Upper lobe of left lung (tissue), 6 donors: ENCODE measurements at places on chromosomes 11 and 22. TPM values are rescaled to one million over a fixed set of nuclear protein-coding genes. Genes with fewer than 3 reads are reported as not detected.

GRCh38 chr11:18722293-18722637 lies 3.7 kb downstream of the IGSF22 start:
- H3K27me3 ChIP-seq, result no peaks in the 10 kb centered on the region
- H3K27ac ChIP-seq, result no peak overlapping the region
- no peak for DNase-seq
- H3K36me3 ChIP-seq, result no peaks in the 10 kb centered on the region

- DNase-seq, result no peak
- H3K27ac ChIP-seq, result peak overlapping the region; percentile 87
- peaks cover 100% of the 10 kb centered on the region for H3K4me1 ChIP-seq
- no peaks in the 10 kb centered on the region for H3K36me3 ChIP-seq
Measured at GRCh38 chr22:30305519-30305905, 16.2 kb upstream of the CASTOR1 start.

DNA sequence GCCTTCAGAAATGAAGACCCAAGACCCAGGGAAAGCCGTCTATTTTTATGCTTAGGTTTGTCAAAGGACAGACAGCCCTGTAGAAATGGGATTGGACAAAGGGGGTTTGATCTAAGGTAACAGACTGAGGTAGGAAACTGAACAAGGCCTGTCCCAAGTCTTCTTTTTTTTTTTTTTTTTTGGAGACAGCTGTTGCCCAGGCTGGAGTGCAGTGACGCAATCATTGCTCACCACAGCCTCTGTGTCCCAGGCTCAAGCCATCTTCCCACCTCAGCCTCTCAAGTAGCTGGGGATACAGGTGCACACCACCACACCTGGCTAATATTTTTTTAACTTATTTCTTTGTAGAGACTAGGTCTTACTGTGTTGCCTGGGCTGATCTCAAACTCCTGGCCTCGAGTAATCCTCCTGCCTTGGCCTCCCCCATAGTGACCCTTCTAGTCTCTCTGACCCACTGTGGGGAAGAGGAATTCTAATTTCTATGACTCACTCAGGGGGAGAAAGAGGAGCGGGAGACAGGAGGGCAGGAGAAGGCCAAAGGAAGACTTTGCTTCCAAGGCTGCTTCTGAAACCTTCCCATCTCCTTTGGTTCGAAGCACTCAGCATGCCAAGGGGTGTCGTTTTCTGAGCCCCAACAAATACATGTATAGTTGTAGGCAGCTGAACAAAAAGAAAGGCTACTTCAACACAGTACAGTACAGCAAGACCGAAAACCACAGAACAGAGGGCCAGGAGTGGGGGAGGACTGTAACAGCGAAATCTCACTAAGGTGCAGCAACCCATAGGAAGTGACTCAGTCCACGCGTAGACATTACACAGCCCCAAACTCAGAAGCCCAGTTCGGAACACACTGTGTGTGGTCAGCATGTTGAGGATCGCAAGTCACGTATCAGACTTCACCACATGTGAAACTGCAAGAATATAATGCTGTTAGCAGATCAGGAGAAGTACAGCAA lies 872 bp downstream of the TMA7B start:
- peak overlapping the region; percentile 2 for H3K27ac ChIP-seq
- no peaks in the 10 kb centered on the region for H3K27me3 ChIP-seq
- H3K4me1 ChIP-seq, result peaks cover 9% of the 10 kb centered on the region
- no peaks in the 10 kb centered on the region for H3K36me3 ChIP-seq

The TPBGL gene
- total RNA-seq, result 0.46 TPM

The DNAL4 gene
- 23.7 TPM for total RNA-seq

- no peak for DNase-seq
- H3K27ac ChIP-seq, result no peak overlapping the region
- no peaks in the 10 kb centered on the region for H3K4me1 ChIP-seq
- no peaks in the 10 kb centered on the region for H3K27me3 ChIP-seq
- no peak overlapping the region for H3K4me3 ChIP-seq
- no peaks in the 10 kb centered on the region for H3K36me3 ChIP-seq
Measured at GRCh38 chr11:69260622-69261021, 33.3 kb upstream of the MYEOV start.

DNA sequence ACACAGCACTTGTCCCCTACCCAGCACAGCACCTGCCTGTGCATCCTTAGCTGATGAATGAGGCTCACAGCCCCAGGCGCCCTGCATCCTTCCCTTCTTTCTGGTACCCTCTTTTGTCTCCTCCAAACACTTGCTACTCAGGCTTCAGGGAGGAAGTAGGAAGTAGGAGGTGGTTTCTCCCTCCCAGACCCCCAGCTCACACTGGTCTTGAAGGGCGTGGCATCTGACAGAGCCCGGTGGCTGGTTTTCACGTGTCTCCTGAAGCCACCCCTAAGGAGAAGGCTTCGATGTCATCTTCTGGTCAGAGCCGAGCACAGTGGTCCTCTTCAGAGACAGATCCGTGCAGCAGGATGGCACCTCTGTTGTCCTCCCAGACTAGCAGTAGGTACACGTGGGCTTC lies 109.8 kb downstream of the PTPRJ start:
- peaks cover 28% of the 10 kb centered on the region for H3K4me1 ChIP-seq
- DNase-seq, result no peak
- H3K36me3 ChIP-seq, result no peaks in the 10 kb centered on the region
- H3K27me3 ChIP-seq, result no peaks in the 10 kb centered on the region

GRCh38 chr11:117654281-117655255 lies 142.4 kb downstream of the DSCAML1 start:
- no peaks in the 10 kb centered on the region for H3K36me3 ChIP-seq
- no peak overlapping the region for H3K27ac ChIP-seq
- H3K4me3 ChIP-seq, result no peak overlapping the region
- H3K27me3 ChIP-seq, result no peaks in the 10 kb centered on the region
- H3K4me1 ChIP-seq, result no peaks in the 10 kb centered on the region

GRCh38 chr11:93861808-93862207 lies 11.4 kb upstream of the VSTM5 start:
- no peak overlapping the region for H3K27ac ChIP-seq
- H3K27me3 ChIP-seq, result no peaks in the 10 kb centered on the region
- no peaks in the 10 kb centered on the region for H3K4me1 ChIP-seq
- H3K36me3 ChIP-seq, result no peaks in the 10 kb centered on the region

DNA sequence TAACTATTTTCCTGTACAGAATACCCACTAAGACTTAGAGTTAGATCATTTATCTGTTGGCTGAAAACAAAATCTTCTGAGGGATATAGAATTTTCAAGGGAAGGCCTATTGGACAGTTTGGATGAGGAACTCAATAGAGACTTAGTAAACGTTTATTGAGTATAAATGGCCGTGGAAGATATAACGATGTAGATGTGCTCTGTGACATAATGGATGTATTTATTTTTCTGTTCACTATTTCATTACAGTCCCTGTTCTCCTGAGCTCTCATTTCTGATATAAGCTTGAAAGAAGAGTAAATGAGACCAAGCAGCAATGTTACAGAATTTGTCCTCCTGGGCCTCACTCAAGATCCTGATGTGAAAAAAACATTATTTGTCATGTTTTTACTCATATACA lies at the start of gene OR4A16:
Gene OR4A16 (plus strand): TSS at position 301 of the 400 bp plus-strand sequence. CDS start 0 bp downstream, at position 301.
- H3K4me1 ChIP-seq, result no peaks in the 10 kb centered on the region
- H3K27me3 ChIP-seq, result no peaks in the 10 kb centered on the region
- H3K4me3 ChIP-seq, result no peak within 1 kb of the TSS
- no peak for DNase-seq
- H3K27ac ChIP-seq, result no peak within 1 kb of the TSS
- no peaks in the 10 kb centered on the region for H3K36me3 ChIP-seq

The THRSP gene
- not detected for total RNA-seq

The SLC7A4 gene
- 1.2 TPM for total RNA-seq

DNA sequence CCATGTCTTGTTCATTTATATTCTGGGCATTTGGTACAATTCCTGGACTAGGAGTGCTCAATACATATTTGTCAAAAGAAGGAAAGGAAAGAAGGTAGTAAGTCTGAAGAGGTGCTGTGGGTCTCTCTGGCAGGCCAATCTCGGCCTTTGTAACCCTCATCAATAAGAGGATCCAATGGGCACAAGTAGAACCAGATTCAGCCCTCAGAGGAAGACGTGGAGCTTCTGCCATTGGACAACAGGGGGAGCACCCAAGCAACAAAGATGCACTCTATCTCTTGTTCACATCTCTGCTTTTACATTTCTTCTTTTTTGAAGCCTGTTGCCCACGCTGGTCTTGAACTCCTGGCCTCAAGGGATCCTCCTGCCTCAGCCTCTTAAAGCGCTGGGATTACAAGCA lies 2.2 kb upstream of the VPS11 start:
- DNase-seq, result no peak
- H3K27me3 ChIP-seq, result no peaks in the 10 kb centered on the region
